SK-N-SH (cell line): ENCODE measurements at places on chromosomes 2 and 18. TPM values are rescaled to one million over a fixed set of nuclear protein-coding genes. Genes with fewer than 3 reads are reported as not detected.

- H3K4me3 ChIP-seq = no peak overlapping the region
- H3K36me3 ChIP-seq = no peaks in the 10 kb centered on the region
- H3K4me1 ChIP-seq = no peaks in the 10 kb centered on the region
- no peaks in the 10 kb centered on the region for H3K27me3 ChIP-seq
- H3K27ac ChIP-seq = no peak overlapping the region
- DNase-seq = no peak
These were observed 180.0 kb upstream of the CXCR4 start for GRCh38 chr2:136297994-136298393.

DNA sequence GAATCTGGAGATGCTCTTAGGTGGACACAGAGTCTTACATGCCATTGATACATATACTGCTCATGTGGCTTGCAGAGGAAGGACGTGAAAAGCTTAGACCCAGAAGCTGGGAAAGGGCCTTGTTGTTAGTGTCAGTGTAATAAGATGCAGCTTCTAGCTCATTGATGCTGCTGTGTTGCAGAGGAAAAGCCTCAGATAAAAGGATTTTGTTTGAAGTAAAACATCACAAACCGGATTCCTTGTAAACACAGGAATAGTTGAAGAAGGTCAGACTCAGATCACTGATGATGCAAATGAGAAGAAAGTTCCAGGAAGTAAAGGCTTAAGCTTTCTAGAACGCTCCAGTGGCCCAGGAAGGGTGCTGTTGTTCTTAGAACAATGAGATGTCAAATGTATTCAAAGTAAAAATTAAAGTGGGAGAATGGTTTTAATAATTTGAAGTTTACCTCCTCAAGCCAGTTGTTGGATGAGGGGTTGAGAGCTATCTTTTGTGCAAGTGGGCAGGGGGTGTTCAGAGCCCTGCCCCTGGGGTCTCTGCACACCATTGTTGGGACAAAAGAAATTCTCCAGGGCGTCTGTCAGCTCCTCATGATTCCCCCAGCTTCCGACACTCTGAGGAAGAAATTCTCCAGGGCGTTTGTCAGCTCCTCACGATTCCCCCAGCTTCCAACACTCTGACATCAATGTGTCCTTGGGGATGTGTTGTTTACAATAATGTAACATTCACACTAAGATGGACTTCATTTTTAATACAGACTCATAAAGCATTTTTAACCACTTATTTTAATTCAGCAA lies 61.3 kb upstream of the CHMP1B start:
- DNase-seq = no peak
- no peaks in the 10 kb centered on the region for H3K4me1 ChIP-seq
- H3K4me3 ChIP-seq = no peak overlapping the region
- H3K27ac ChIP-seq = no peak overlapping the region

DNA sequence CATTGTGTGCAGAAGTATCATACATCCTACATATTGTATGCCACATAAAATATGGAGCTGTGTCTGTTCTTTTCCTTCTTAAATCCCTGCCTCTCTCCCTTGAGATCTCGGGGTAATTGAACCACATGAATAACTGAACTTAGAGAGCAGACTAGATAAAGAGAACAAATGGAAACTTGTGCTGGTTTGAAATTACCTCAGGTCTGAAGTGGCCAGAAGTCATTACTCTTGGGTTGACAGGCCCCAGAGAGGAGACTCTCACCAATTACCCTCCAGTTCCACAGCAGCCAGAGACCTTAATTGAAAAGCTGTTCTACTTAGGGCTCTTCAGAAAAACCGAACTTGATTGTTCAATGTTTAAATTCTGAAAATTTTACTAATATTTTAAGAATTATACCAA lies 5.0 kb upstream of the ADAM17 start:
- peaks cover 8% of the 10 kb centered on the region for H3K36me3 ChIP-seq
- H3K27ac ChIP-seq = no peak overlapping the region
- H3K4me3 ChIP-seq = no peak overlapping the region

Gene ICA1L
- polyA plus RNA-seq = 3.7 and 5.9 TPM in 2 replicates

Gene SERPINB11
- not detected in 2 replicates for polyA plus RNA-seq
